ENCODE measurements at places on chromosomes 4 and X. TPM values are rescaled to one million over a fixed set of nuclear protein-coding genes. Genes with fewer than 3 reads are reported as not detected.

PDCL2 gene
- not detected for polyA plus RNA-seq

CLNK gene
- polyA plus RNA-seq, result 1.8 TPM

RAB33A gene
- 20.9 TPM for polyA plus RNA-seq

MAGEE1 gene
- 3.6 TPM for polyA plus RNA-seq

CCDC110 gene
- polyA plus RNA-seq, result not detected

MTNR1A gene
- not detected for polyA plus RNA-seq

NUDT11 gene
- polyA plus RNA-seq, result 8.9 TPM

EVC2 gene
- polyA plus RNA-seq, result not detected

- DNase-seq, result no peak
These were observed 29.6 kb downstream of the PHOX2B start for GRCh38 chr4:41718907-41719306.

DNA sequence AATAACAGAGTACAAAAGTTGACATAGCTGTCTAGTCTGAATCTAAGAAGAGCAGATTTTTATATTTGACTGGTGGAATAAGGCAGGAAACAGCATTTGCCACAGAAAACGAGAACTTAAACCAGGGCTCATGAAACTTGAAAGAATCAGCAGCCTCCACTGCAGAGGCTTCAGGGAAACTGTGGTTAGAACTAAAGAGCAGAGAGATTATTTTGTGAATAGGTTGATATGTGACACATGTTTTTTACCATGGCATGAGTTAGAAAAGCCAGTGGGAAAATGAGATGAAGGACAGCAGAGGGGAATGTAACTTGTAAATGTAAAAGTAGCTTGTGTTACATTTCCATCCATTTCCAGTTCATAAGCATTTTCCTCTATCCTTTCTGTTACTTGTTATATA is 63.7 kb upstream of the CAMK2D start:
- no peak for DNase-seq

DNA sequence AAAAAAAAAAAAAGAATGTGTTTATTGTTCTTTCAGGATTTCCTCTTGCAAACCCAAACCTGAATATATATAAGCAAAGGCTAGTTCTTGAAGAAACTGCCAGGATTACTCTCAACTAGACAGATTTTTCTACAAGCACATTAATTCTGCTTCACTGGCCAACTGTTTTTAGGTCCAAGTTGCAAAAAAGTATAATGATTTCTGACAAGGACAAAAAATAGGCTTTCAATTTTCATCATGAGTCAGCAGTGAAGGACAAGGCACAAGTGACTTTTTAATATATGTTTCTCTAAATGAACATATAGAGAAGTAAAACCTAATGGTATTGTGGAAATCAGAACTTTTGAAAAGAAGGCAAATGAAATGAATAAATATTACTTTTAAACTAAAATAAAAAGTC is 73.7 kb downstream of the ELOVL6 start:
- no peak for DNase-seq

- no peak for DNase-seq
These were observed 138.0 kb downstream of the ADAMTS3 start for GRCh38 chr4:72430988-72431387.

GRCh38 chrX:106959901-106960300 is 39.7 kb downstream of the CLDN2 start:
- no peak for DNase-seq

DNA sequence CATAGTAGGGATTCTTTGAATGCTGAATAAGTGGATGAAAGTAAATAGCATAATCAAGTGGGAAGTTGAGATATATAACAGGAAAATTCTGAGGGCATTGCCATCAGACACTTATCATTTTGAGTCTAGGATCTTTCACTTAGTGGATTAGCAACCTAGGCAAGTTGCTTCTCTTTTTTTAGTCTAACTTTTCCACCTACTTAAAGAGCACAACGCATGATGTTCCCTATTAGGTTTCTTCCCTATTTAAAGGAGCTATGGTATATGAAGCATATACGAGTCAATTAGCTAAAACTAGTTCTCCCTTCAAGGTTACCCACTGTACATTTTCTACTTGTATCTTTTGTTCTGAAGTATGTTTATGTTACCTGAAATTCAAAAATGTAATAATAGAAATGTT is 67.1 kb upstream of the HS3ST1 start:
- no peak for DNase-seq

GRCh38 chrX:17377091-17377717 is 2.2 kb downstream of the NHS start:
- no peak for DNase-seq

GRCh38 chr4:45004847-45005565 is 278.6 kb upstream of the GNPDA2 start:
- DNase-seq, result no peak

- DNase-seq, result no peak
These were observed 652.9 kb downstream of the ADGRL3 start for GRCh38 chr4:61853041-61853440.

DNA sequence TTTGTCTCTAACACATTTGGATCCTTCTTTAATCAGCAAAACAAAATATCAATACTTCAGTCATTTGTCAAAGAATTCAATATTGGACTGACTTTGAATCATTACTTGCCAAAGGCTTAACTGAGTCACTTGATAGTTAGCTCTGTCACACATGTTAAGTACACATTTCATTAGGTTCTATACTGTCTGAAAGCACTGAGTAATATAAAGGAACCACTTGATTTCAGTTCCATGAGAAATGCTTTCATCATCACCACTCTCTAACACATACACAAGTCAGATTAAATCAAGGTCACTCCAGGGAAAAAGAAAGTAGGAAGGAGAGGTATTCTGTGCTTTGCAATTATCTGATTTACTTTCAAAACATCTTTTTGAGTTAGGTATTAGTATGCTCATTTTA is 1233.1 kb downstream of the C4orf33 start:
- no peak for DNase-seq

- DNase-seq, result no peak
These were observed 115.9 kb upstream of the TEX13D start for GRCh38 chrX:124216396-124217115.

DNA sequence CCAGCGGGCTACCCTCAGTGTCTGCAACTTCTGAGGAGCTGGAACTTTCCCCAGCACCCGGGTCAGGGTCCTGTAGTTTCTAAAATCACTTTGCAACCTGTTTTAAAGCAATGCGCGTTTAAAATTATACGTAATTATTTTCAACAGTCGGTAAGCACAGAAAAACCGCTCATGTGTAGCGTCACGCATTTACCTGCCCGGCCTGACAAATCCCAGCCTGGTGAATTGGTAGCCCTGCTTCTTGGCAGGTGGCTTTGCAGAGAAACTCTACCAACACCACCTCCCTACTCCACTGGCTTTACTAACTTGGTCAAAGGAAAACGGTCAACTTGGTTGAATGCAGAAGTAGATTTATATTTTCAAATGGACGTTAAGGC is 640 bp downstream of the BANK1 start:
- no peak for DNase-seq

DNA sequence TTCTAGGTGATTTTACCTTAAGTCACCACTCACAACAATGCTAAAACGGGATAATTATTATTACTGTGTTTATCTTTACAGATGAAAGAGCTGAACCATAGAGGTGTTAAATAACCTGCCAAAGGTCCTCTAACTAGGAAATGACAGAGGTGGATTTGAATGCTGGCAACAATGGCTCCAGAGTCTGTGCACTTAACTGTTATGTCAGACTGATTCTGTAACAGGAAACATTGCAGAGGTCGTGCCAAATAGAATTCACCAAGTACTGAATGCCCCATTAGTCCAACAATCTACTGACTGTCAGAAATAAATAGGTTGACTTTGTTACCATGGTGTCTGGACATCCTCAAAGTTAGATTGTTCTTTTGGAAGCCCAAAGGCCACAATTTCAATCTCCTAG is 20.9 kb upstream of the USP27X start:
- no peak for DNase-seq

DNA sequence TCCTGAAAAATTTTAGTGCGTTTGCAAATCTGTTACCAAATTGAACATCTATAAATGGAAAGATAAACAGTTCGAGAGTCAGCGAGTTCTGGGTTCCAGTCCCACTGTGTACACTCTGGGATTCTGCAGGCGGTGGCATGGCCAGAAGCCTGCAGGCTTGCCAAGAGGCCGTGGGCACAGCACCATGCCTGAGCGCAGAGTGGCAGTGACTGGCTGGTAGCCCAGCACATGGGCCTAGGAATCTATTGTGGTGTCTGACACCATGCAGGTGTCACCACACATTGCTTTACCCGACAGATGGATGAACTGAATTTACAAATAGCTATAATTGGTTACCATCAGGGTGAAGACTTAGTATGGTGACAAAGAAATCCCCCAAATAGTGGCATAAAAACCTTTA is 71.7 kb upstream of the TLR3 start:
- no peak for DNase-seq

GRCh38 chrX:133335027-133335426 is 80.3 kb downstream of the GPC4 start:
- DNase-seq, result no peak

DNA sequence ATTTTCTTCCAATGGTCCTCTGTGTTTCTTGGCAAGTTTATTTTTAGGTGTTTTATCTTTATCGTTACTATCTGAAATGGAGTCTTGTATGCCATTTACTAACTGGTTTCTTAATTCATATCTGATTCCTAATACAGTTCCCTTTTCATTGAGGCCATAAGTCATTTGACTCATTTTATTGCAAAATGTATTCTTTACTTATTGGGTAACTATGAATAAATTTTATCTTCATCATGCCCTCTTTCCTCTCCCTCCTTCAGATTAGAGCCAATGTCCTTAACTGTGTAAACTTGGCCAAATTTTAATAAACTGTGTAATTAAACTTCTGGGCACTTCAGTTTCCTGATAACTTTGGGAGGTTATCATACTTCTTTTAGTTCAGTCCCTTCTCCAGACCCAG is 19.3 kb upstream of the MSMO1 start:
- DNase-seq, result no peak
